ENCODE measurements at places on chromosomes 1 and 21. TPM values are rescaled to one million over a fixed set of nuclear protein-coding genes. Genes with fewer than 3 reads are reported as not detected.

TRIM45 gene
- total RNA-seq, result 8.7 TPM

OR2M5 gene
- not detected for total RNA-seq

OVAAL gene
- total RNA-seq, result not detected

AADACL3 gene
- total RNA-seq, result 0.11 TPM

CACHD1 gene
- total RNA-seq, result 34.7 TPM

NVL gene
- total RNA-seq, result 68.4 TPM

GUCA2A gene
- total RNA-seq, result not detected

EVA1C gene
- 6.5 TPM for total RNA-seq

SELP gene
- total RNA-seq, result 9.5 TPM

UBE2Q1 gene
- 36.9 TPM for total RNA-seq

HHIPL2 gene
- total RNA-seq, result 0.27 TPM

RNF11 gene
- 121 TPM for total RNA-seq

CFHR5 gene
- total RNA-seq, result not detected

PLEKHA6 gene
- 17.5 TPM for total RNA-seq

TOMM20 gene
- 123 TPM for total RNA-seq

PRELP gene
- total RNA-seq, result 12.8 TPM

SPRR2G gene
- total RNA-seq, result not detected

FCRL6 gene
- 0.16 TPM for total RNA-seq

COL24A1 gene
- total RNA-seq, result 6.9 TPM

TLCD4 gene
- 13.1 TPM for total RNA-seq

TAF12 gene
- 20.7 TPM for total RNA-seq

CORT gene
- 0.33 TPM for total RNA-seq
